ENCODE measurements at places on chromosomes 5 and 9.

GRCh38 chr9:124813041-124813440, 36.1 kb downstream of the OLFML2A start:
- DNase-seq = no peak

DNA sequence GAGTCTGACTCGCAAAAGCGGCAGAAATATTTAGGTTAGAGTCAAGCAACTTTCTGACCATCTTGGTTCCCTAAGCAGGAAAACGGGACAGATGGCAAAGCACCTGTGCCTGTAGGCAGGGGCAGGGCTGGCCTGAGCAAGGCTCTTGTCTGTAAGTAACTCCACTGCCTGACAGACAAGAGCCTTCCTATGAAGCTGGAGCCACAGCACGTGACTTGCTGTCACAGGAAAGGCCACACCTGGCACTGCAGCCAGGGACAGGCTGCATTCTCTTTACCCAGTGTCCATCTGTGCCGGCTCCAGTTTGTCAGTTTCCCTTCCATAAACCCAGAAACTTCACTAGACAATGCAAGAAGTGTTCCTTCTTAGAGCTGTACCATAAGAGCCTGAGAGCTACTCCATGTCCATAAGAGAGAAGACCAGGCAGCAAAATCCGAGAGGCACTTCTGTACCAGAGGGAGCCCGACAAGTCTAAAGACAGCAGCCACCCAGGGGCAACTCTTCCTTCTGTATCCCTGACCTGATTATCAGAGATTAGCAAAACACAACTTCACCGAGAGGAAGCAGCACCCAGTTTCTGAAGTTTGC, 78.1 kb downstream of the GPR21 start:
- no peak for DNase-seq

- DNase-seq = no peak
Observed at GRCh38 chr5:78362220-78362619, 1.8 kb downstream of the SCAMP1 start.

DNA sequence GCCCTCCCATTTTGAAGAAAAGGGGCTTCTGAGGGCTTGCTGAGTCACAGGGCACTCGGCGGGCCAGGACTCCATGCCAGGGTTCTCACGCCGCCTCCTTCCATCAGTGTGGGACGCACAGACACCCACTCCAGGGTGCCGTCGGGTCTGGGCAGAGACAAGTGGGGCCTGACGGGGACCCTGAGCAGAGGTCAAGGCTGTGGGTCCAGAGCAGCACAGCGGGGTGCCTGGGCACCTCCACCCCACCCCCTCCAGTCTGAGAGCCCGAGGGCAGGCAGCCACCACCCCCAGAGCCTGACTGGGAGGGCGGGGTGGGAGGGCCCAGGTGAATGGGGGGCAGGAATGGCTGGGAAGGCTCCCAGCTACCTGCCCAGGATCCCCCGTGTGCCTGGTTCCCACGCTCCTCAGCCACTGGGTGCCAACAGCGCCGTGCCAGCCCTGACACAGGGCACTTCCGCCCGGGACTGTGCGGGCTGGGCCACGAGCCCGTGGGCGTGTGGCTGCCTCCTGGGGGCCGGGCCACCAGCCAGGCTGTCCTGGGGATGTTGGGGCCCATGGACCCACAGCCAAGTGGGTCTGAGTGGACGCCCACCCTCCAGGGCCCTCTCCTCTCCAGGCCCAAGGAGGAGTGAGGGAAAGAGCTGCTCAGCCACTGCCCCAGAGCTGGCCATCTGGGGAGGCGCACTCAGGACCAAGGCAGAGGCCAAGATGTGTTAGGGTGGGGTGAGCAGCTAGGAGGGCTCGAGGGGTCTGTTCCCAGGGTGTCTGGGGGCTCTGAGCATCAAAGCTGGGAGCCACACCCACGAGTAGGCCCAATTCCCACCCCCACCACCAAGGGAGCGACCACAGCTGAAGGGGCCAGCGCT, 10.1 kb upstream of the NRARP start:
- no peak for DNase-seq

DNA sequence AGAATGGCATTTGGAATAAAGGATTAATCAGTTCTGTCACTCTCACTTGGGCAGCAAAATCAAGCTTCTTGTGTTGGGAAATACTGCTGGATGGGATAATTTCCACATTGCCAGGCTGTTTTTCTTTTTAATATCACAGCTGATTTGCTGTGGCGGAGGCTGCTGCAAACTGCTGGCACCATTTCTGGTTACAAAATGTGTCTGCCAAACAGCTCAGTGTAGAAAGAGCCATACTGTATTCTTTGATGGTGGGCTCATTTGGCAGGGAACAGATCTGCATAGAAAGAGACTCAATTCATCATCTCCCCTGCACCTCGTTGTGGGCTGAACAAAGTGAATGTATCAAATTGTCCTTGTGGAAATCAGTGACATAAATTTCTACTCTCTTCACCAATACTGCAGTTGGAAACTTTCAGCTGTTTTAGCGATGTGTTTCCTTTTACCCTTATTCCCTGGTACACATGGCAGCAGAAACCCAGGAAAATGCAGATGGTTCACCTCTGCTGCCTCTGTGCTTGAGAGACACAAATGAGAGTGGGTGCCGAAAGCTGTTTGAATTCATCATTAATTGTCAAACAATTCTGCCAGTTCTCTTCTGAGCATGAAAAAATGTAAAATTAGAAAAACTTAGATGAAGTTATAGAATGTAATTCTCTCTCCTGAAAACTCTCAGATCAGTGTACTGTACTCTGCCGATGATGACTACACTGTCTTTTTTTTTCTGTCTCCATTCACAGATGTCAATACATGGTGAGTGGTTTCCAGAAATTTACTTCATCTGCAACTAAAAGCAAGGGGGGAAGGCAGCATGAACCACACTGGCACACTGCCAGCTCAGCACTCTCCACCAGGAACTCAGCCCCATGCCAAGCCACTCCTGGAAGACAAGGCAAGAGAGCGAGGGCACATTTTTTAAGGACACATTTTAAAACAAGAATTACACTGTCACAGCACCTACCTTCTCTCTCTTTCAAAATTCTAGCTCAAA, 75.0 kb downstream of the HMHB1 start:
- no peak for DNase-seq

DNA sequence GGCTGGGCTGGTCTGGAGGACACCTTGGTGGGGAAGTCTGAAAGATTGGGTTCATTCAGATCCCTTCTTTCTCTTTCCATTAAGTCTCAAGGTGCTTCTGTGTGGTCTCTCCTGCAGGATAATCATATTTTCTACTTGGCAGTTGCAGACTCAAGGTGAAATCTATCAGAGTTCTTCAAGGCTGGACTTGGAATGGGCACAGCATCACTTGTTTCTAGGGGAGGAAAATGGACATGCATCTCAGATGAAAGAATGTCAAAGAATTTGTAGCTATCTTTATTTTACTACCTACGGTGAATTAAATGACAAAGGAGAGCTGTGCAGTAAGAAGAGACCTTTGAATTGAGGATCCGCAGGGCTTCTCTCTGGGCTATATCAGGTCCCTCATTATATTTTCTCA, 69.8 kb upstream of the PAPPA start:
- DNase-seq = no peak

DNA sequence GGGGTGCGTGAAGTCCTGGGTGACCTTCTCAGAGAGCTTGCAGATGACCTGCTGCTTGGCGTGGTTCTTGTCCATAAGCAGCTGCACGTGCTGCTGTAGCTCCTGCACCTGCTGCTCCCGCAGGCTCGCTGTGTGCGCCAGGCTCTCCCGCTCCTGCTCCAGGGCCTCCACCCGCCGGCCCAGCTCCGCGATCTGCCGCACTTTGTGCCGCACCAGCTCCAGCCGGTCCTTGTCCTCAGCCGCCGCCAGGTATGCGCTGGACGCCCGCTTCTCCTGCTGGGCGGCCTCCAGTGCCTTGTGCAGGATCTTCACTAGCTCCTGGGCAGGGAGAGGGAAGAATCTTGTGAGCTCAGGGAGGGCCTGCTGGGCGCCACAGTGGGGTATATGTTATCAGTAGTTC, 28.5 kb upstream of the CORO2A start:
- DNase-seq = no peak

DNA sequence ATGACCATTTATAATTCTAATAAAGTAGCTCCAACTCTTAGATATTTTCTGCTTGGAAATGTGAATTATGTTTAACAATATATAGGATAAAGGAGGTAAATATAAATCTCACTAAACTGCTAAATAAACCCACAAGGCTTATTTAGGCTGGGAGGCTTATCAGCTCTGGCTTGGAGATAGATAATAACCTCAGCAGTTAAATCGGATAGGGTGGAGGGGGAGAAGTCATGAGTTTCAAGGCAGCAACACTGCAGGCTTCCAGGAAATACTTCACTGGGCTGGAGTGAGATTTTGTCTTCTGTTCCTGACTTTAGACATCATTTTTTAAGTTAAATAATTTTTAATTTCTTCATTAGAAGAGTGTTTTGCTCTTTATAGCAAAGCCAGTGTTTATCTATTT, 80.0 kb upstream of the ITGA2 start:
- DNase-seq = no peak

- DNase-seq = no peak
Observed at GRCh38 chr5:6584727-6585126, 48.1 kb downstream of the NSUN2 start.

DNA sequence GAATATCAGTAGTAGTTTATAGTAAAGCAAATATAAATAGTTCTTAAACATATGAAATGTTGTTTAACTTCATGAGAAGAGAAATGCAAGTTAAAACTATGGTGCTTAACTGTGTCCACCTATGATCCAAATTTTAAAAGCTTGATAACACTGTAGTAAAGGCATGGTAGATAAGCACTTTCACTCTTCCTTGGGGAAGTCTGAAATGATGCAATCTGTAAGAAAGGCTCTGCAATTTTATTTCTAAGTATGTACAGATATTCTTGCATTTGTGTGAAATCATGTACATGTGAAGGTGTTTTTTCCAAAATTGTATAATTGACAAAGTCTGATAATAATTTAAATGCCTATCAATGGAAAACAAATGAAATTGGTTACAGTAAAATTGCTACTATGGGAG, 66.9 kb downstream of the SYK start:
- no peak for DNase-seq

- no peak for DNase-seq
Observed at GRCh38 chr5:116305899-116306298, 221.1 kb downstream of the COMMD10 start.

GRCh38 chr9:127083138-127083980, 39.1 kb downstream of the ANGPTL2 start:
- DNase-seq = no peak

DNA sequence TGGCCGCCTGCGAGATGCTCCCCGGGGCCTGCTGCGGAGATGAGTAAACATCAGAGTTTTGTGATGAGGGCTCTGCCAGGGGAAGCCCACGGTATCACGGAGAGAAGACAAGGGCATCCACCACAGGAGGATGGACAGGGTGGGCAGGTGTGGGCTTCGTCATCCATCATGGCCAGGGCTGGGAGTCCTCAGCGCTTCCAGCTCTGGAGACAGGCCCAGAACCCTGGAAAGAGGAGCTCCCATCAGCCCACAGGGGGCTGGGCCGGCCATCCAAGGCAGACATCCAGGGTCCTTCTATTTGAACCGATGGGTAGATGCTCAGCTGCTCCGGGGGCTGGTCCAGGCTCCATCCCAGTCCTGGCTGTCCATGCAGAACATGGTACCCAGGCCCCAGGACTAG, 22.1 kb upstream of the FCN1 start:
- no peak for DNase-seq

DNA sequence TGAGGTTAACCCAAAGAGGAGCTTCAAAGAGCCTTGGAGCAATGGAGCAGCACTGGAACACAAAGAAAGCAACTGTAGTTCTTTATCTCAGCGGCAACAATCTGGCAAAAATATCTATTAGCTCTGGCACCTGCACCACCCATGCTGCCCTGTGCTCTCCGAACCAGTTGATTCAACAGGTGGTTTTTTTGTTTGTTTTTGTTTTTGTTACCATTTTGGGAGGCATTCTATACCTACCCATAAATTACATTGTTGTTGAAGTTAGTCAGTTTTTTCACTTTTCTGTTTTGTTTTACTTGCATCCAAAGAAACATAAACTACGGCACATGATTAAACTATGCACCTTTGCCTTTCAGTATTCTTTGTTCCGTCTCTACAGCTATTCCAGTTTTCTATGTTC, 16.2 kb downstream of the ESM1 start:
- no peak for DNase-seq

Measured in endothelial cell (in vitro differentiated cells).